ENCODE measurements at places on chromosomes 2 and 18.

DNA sequence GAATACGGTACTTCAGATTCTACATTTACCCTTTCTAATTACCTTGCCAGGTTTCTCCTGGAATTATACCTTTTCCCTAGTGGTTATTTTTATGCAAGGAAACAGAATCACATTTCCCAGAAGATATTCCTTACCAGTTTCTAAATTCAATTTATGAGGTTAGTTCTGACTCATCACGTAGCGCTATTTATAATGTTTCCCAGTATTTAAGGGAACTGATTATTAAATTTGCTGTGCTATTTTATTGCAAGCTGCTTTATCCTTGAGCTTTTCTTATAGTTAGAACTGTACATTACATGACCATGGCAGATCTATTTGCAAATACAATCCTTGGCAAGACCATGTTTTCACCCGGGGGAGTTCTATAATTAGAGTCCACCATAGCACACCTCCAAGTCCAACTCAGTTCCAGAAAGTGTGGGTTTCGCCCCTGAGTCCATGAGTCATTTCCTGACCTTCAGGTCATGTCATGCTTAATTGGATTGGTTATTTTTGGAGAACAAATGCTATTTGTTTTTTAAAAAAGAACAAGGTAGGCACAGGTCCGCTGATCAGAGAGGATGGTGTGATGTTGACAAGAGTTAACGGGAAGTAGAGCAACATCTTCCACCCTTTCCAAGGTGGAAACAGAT is 126.6 kb downstream of the ZNF532 start:
- peak; percentile 31 for DNase-seq

DNA sequence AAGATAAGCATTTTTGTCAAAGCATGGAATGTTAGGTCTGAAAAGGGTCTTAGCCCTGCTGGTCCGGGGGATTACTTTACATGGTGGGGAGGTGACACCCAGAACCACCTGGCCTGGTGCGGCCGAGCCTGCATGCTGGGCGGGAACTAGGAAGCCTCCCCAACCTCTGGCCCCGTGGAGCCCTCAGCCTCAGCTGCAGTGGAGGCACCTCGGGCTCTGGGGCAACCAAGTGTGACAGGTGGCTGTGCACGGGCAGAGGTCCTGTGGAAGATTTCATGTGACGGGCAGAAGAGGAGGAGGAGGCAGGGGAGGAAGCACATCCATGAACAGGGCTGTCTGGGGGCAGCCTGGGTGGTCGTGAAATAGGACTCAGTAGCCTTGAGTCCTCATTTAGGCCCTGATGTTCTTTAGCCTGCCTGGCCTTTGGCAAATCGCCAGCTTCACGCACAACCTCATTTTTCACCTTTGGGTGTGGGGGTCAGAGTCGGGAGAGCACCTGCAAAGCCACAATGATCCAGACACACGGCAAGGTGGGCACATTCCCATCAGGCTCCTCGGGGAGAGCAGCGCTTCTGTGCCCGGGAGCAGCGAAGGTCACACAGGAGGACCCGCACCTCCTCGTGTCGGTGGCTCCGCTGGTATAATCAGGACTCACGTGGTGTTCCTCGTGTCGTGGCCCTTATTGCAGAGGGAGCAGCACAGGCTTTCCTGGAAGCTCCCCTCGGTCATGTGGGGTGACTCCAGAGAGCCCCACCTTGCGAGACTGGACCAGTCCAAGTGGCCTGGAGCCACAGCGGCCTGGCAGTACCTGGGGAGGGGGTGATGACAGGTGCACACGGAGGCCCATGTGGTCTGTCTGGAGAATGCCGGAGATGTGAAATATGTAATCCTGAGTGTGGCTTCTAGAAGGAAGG is 13.9 kb downstream of the CNDP2 start:
- no peak for DNase-seq

- no peak for DNase-seq
These were observed 540.9 kb downstream of the NRXN1 start for GRCh38 chr2:50490991-50491390.

GRCh38 chr2:230023313-230023712 is 45.4 kb downstream of the SLC16A14 start:
- no peak for DNase-seq

- DNase-seq, result no peak
These were observed 102.5 kb upstream of the RASGRP3 start for GRCh38 chr2:33373986-33374385.

GRCh38 chr18:23538001-23538400 is 34.7 kb downstream of the RMC1 start:
- DNase-seq, result no peak

DNA sequence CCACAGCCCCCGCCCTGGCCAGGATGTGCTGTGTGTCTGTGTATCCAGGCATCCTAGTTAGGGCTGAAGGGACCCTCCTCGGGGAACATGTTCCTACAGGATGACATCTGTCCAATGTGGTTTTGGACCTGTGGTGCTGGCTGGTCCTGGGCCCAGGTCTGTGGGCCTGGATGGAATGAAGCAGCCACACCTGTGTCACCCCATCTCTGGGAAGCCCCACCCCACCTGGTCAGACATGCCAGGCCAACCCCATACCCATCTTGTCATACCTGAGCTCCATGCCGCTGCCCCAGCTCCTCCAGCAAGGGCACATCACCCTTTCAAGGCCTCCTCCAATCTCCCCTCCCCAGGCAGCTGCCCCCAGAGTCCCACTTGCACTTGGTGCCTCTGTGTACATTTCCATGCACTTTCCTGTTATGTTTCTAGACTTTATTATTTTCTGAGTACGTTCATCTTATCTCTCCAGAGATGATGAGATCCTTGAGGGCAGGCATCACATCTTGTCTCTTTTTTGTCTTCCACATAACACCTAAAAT is 24.1 kb upstream of the PLB1 start:
- DNase-seq, result no peak

DNA sequence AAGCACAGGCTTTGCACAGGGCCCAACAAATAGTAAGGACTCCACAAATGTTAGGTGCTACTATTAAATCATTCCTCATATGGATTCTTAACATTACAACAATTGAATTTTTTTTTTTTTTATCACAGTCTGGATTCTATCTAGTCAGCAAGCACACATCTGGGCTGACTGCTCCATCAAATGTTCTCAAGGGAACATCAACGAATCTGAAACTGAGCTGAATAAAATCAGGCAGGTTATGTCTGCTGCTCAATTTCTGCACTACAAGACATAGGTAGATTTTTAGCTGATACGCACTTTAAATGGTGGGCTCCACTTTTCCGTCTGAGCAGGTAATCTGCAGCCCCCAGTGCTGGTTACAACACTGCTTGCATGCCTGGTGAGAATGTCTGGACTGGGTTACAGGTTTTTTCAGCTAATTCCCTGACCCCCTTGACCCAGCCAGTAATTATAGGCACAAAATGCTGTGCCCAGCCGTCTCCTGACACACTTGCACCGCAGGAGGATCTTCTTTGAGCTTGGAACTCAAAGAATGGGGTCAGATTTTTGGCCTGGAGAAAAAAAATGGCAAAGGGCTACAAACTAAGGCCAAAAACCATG is 44.6 kb downstream of the ADD2 start:
- no peak for DNase-seq

DNA sequence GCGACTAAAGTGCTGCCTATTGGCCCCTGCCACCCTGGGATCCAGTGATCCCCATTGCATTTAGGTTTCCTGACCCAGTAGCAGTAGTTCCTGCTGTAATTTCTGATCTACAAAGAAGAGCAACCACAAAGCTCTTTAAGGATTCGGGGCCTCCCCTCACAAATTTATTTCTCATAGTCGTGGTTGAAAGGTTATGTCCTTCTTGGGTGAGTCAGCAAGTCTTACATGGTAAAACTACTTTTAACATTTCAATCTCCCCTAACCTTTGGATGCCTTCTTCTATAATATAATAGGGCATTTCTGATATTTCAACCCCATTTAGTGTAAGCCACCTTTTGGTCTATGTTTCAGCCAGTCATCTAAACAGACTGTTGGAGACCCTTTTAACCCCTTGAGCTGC is 14.9 kb downstream of the PIKFYVE start:
- no peak for DNase-seq

All from cerebellar cortex (tissue), 1 donor.